ENCODE measurements at places on chromosomes 6 and 20.
A peak's percentile ranks its signal among the peaks of the same experiment; 100 is the strongest.

DNA sequence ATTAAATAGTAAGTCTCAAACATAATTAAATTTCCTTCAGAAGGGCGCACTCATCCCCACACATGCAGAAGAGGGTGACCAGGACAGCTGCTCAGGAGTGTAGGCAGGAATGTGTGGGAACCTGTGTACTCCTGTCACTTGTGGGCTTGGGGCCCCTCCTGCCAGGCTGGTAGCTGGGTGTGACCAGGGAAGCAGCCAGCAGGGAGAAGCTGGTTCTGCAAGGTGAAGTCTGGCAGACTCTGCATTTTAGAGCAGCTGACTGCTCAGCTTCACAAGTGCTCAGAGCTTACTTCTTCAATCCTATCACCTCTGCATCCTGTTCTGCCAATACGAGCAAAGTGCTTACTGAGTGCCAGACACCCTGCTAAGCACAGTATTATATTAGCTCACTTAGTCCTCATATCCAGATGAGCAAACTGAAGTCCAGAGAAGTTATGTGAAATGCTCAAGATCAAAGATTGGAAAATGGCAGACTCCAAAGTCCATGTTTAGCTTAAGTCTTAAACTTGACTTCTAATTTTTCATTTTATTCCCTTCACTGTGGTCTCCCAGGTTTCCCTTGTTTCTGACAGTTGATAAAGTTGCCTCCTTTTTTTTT, 27.9 kb downstream of the ELMO2 start:
- DNase-seq, result no peak

GRCh38 chr6:141267420-141267819, 865.3 kb upstream of the GJE1 start:
- no peak for DNase-seq

DNA sequence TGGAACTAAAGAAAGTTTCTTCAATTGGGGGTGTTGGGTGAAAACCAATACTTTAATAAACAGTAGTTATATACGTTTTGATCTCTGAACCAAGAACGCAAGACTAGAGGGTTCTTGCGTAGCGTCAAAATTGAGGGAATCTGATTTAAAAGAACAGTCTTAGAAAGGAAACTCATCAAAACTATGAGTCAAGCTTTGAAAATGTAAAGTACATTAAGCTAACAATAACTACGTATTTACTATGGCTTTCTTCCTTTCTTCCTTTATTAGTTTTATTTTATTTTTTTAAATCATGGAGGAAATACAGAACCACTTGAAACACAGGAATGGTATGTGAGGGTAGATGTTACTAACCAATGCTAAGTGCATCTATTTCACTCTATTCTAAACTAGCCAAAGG, 287.0 kb upstream of the RSPO3 start:
- no peak for DNase-seq

DNA sequence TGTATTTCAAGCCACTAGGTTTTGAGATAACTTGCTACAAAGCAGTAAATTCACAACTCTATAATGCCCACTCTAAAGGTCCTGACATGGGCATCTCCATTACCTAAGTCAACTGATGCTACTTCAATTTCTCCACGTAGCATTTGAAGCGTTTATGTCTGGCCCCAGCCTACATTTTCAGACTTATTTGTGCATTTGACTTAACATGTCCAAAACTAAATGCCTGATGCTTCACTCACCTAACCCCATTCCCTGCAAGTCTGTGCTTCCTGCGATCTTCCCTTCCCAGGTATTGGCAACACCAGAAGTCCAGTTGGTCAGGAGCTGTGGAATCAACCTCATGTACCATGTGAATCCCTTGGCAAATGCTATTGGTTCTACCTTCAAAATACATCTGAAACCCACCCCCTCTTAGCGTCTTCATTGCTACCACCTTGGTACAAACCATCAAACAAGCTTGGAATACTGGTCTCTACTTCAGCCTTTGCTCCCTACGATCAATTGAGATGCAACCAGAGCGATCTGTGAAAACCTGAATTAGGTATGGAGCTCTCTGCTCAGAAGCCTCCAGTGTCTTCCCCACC, 12.8 kb upstream of the ZNFX1 start:
- DNase-seq, result no peak

DNA sequence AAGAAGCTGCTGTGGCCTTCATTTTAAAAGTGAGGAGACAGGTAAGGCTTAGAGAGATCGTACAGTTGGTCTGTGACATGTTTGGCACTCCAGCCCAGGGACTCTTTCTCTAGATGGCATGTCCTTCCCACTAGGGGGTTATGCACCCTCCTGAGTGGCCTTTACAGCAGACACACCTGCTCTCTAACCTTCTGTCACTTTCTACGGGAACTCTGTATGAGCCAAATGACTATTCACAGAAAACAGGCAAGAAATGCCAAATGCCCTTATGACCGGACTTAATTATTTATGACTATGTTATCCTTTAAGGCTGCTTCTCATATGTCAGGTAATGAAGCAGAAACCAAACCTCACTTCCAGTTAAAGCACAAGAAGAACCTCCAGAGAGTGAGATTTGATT, 91.2 kb downstream of the MAP3K5 start:
- no peak for DNase-seq

- no peak for DNase-seq
Observed at GRCh38 chr6:22368794-22369193, 72.0 kb upstream of the PRL start.

DNA sequence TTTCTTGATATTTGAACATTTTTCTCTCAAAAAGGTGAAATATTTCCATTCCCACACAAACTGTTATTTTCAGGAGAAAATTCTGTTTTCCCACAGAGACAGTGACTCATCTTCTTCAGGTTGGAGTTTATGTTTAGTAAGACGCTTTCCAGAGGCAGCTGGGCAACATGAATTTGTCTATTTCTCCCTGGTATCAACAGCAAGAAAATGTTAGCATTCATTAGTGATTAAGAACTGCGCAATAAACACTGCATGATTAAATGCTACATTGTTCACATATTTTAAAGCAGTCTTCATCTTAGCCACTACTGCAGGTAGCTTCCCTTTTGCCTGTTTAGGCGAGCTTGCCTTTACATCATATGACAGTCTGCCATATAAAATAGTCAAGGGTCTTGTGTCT, 295.7 kb downstream of the C6orf118 start:
- no peak for DNase-seq

GRCh38 chr20:36572701-36573102, 695 bp upstream of the TGIF2 start:
- DNase-seq, result peak; percentile 61

DNA sequence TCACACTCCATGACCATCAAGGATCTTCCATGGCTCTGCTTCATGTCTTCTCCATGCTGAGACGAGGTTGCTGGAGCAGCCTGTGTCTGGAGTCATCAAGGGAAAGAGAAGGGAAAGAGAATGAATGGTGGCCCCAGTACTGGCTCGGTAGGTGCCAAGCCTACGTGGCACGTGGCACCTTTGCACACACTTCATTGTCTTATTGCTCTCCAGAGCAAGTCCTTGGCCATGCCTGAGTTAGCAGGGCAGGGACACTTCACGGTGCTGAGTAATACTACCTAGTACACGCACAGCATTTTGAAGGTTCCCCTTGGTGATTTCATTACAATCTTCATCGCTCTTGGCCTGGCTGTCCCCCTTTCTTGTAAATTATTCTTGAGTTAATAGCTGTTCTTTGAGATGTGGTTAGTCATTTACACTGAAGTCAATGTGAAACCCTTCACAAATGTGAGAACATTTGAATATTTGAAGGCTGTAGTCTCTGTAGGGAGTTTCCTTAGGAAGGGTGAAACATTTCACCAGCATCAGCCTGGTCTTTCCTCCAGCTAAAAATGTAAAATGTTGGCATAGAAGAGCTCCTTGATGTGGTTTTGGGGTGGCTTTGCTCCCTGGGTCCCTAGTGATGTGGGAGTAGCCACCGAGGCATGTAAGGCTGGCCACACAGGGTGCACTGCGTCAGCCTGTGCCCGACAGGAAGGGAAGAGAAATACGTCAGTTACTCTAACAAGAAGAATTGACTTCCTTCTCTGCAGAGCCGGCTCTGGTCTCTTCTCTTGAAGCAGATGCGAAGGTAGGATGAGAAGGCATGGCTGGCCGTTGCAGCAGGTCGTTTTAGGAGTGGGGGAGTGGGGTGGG, at the start of gene SYTL3:
Gene SYTL3, plus strand, starts transcription at position 766 of the 855 bp plus-strand sequence. CDS start 13,215 bp downstream, outside the sequence.
- DNase-seq, result peak; percentile 34

GRCh38 chr6:77609106-77609505, 43.7 kb upstream of the MEI4 start:
- DNase-seq, result no peak

GRCh38 chr6:52330470-52330869, 31.5 kb upstream of the PAQR8 start:
- peak; percentile 42 for DNase-seq

- DNase-seq, result no peak
Observed at GRCh38 chr20:54407459-54407858, 67.9 kb upstream of the DOK5 start.

- no peak for DNase-seq
Observed at GRCh38 chr6:30790724-30791383, 46.5 kb upstream of the IER3 start.

- DNase-seq, result no peak
Observed at GRCh38 chr20:33925867-33926266, 67.8 kb upstream of the RALY start.

GRCh38 chr20:35055445-35056276, 36.9 kb downstream of the TRPC4AP start:
- peak; percentile 16 for DNase-seq

- no peak for DNase-seq
Observed at GRCh38 chr6:100237821-100238220, 226.9 kb downstream of the SIM1 start.

DNA sequence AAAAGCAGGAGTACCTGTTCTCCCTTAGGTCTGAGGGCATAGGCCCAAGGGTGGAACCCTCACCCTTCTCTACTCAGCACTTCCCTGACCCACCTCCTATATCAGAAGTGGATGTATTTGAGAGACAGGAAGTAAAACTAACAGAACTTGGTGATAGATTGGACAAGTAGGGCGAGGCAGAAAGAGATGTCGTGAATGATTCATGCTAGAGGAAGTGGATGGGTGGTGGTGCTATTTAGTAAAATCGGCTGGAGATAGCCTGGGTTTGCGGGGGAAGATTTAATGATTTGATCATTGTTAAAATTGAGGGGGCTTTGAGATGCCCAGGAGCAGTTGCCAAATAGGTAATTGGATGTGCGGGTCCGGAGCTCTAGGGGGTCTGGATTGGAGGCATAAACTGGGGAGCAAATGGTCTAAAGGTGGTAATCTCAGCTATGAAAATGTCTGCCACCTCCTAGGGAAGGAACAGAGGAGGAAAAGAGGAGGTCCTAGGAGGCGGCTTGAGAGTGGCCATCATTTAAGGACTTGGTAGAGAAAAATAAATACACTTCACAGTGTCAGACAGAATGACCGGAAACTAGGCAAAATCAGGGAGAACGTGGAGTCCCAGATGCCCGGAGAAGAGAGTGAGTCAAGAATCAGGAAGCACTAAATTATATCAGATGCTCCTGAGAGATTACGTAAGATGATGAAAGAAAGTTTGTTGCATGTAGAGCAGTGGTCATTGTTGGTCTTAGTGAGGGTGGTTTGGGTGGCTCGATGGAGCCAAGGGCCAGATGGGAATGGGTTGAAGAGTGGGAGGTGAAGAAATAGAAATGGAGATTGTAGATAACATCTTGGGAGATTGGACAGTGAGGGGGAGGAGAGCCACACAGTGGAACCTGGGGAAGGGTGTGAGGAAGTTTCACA, 142.0 kb downstream of the CEP57L1 start:
- DNase-seq, result peak; percentile 87

DNA sequence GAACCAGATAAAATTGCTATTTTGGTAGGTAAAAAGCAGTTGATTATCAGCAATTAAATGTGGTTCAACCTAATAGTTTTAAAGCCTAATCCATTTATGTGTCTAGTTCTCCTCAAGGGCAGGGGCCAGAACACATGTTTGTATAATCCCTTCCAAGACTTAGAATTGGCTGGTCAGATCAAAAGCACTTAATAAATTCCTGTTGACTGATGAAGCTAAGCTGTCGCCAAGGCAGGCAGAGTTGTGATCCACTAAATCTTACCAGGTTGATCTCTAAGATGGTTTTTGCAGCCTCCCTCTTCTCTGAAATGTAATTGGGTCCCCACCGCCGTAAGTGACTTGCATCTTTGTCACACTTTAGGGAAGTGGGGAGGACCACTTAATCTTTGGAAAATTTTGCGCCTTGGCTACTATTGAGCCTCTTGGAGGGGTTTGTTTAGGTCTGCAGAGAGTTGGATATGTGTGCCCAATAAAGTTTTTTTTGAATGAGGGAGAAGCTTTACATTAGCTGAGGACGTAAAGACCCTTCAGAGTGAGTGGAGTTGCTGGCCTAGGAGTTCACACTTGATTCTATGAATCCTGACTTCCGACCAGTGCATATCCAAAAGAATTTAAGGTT, 65.9 kb downstream of the PHF20 start:
- DNase-seq, result no peak

GRCh38 chr20:51639206-51639832, 96.8 kb upstream of the NFATC2 start:
- DNase-seq, result peak; percentile 61

- no peak for DNase-seq
Observed at GRCh38 chr6:56833127-56833791, 121.6 kb upstream of the BEND6 start.

- DNase-seq, result peak; percentile 64
Observed at GRCh38 chr20:2890742-2891141, 17.5 kb downstream of the PTPRA start.

- no peak for DNase-seq
Observed at GRCh38 chr6:15048367-15048766, 197.5 kb upstream of the JARID2 start.

- DNase-seq, result no peak
Observed at GRCh38 chr6:170480050-170480692, 72.9 kb downstream of the PSMB1 start.

GRCh38 chr6:43910149-43910637, 140.2 kb downstream of the VEGFA start:
- no peak for DNase-seq

- no peak for DNase-seq
Observed at GRCh38 chr20:23657202-23657601, 19.4 kb upstream of the CST3 start.

- DNase-seq, result no peak
Observed at GRCh38 chr6:161295784-161296183, 21.9 kb upstream of the AGPAT4 start.

DNA sequence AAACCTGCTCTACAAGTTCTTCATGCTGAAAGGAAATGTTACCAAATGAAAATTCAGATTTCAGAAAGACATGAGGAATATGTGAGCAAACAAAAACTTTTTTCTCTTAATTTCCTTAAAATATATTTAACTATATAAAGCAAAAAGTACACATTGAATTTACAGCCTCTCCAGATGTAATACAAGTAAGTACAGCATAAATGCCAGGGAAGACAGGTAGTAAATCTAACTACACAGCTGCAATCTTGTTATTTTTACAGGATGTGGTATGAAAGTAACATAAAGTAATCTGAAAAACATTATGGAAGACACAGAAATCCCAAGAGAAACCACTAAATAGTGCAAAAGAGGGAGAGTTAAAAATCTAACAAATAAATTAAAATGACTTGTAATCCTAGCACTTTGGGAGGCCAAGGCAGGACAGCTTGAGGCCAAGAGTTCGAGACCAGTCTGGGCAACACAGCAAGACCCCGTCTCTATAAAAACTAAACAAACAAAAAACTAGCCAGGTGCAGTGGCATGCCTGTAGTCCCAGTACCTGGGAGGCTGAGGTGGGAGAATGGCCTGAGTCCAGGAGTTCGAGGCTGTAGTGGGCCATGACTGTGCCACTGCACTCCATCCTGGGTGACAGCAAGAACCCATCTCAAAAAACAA, 50.7 kb downstream of the FAM8A1 start:
- no peak for DNase-seq

Measured in hematopoietic multipotent progenitor cell treated with erythropoietin and hydrocortisone succinate and interleukin-3 and kit ligand, for 8 days (in vitro differentiated cells).